Stimulated activated CD8-positive, alpha-beta memory T cell treated with anti-CD3 and anti-CD28 coated beads, Interleukin-7, amount 100 ng/mL, for 24 hours (primary cell): ENCODE measurements at places on chromosomes 16 and 17.

GRCh38 chr17:46178550-46179214 is 14.5 kb downstream of the KANSL1 start:
- DNase-seq, result no peak

DNA sequence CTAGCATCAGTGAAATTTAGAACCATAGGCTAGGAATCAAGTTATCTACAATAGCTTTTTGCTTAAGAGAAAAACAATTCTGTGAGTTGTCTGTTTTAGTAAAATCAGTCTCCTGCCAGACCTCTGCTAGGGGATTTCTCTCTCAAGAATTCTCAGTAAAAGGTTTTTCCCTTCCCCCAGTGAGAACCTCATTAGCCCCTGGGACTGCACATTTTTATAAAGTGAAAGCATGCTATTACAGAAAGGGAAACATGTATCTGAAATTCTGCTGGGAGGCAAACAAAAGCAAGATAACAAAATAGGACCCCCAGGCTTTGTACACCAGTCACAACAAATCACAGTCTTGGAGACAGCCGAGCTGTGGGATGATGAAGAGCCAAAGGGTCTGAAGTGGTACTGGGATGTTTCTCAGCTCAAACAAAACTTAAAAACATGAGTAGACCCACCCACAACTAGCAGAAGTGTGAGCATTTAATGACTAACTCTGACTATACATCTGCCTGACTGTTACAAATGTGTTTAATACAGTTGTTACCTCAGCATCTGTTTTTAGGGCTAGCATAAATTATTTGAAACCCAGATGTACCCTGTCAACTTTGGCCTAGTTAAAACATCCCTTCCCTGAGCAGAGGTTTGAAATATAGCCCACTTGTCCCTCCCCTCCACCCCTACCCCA is 20.0 kb upstream of the GLG1 start:
- DNase-seq, result no peak

- DNase-seq, result no peak
These were observed 65.7 kb downstream of the ARSG start for GRCh38 chr17:68356949-68357455.

DNA sequence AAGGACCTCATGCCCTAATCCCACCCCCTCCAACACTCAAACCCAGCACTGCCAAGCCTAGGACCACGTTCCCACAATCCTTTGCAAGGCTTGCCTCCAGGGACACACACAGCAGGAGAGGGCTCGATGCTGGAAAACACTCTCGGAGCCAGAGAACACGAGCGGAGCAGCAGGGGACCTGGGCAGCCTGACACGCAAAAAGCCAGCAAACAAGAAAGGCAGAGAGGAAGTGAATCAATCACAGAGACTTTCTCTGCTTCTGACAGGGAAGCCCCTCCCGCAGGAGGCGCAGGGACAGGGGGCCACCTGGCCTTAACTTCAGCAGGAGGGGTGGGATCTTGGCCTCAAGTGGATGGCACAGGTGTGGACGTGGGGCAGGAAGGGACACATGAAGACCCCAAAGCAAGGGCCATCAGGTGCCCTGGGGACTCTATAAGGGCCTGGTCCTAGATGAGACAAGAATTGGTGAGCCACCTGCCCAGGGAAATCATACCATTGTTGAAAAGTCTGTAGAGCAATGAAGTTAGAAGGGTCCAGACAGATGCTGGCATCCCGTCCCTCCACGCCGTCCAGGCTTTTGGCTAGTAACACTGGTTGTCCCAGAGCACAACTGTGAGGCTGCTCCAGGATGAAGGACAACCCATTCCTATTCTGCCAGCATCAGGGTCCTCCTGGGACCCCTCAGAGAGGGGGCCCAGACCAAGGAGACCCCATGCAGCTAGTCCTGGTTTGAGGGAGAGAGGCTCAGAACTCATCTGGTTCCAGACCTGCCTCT is 2.2 kb downstream of the SDK2 start:
- DNase-seq, result no peak

GRCh38 chr17:70080541-70081347 is 5.7 kb downstream of the KCNJ16 start:
- no peak for DNase-seq

- DNase-seq, result no peak
These were observed 4.7 kb upstream of the NEUROD2 start for GRCh38 chr17:39612291-39612894.

DNA sequence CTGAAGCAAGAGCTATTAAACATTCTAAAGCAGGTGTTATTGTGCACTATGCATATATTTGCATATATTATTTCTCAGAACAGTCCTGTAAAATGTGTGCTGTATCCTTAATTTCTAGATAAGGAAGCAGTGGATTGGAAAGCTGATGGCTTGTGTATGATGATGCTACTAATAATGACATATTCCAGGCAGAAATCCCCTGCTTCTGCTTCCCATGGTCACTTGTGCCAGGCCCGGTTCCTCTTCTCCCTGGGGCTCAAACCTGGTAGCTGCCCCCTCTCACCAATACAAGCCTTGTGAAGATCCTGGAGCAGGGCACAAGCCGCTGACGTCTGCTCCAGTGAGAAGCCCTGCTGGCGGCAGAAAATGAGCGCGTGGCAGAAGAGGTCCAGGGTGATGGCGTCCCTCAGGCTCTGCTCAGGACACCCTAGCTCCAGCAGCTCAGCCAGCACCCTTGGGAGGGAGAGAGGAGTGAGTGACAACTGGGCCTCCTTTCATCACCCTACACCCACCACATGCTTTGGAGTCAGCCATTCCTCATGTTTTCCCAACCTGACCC is 1.8 kb downstream of the CFAP119 start:
- no peak for DNase-seq

DNA sequence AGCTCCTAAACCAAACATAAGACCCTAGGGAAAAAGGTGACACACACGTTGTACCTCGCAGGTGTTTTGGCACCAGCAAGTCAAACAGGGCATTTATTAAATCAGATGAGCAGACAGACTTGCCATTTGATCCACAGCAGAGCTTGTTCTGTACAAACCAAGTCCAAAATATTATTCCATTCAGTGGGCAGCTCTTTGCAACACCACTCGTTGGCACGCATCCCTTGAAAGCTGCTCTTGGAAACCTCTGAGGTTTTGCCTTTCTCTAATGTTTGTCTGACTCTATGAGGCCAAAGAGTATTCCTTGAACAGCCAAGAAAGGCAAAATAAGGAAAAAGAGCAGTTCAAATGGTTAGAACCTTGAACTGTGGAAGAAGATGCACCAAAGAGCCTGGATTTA is 12.7 kb downstream of the TMEM100 start:
- no peak for DNase-seq

DNA sequence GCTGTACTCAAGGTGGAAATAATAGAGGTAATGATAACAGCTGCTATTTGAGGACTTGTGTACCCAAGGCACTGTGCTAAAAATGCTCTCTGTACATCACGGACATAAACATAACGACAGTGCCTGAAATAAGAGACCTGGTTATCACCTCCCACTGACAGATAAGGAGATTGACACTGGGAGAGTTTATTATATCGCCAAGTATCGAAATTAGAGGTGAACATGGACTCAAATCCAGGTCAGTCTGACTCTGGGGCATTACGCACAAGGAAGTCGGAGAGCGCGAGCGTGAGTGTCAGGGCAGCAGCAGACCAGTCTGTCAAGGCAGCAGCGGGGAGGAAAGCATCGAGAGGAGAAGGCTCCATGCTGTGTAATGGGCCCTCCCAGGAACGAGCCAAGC is 57.1 kb downstream of the GOSR1 start:
- DNase-seq, result no peak

DNA sequence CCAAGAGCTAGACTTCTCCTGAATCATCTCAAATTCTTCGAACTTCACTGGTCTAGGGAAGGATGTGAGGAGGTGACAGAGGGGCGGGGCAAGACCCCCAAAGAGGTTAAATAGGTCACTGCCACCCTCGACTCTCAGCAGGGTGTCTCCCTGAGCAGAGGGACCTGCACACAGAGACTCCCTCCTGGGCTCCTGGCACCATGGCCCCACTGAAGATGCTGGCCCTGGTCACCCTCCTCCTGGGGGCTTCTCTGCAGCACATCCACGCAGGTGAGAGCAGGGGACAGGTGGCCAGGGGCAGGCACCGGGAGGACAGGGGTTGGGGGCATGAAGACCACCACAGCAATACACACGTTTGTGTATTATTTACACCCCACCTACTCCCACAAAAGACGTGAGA is 9.2 kb downstream of the CCL17 start:
- no peak for DNase-seq
